ENCODE measurements at places on chromosomes 11 and 22.

- DNase-seq: no peak
Observed at GRCh38 chr11:78646564-78647185, 72.0 kb upstream of the NARS2 start.

GRCh38 chr11:55726715-55727324 lies 46.4 kb upstream of the OR5D13 start:
- no peak for DNase-seq

GRCh38 chr11:131471976-131472375 lies 101.6 kb downstream of the NTM start:
- no peak for DNase-seq

DNA sequence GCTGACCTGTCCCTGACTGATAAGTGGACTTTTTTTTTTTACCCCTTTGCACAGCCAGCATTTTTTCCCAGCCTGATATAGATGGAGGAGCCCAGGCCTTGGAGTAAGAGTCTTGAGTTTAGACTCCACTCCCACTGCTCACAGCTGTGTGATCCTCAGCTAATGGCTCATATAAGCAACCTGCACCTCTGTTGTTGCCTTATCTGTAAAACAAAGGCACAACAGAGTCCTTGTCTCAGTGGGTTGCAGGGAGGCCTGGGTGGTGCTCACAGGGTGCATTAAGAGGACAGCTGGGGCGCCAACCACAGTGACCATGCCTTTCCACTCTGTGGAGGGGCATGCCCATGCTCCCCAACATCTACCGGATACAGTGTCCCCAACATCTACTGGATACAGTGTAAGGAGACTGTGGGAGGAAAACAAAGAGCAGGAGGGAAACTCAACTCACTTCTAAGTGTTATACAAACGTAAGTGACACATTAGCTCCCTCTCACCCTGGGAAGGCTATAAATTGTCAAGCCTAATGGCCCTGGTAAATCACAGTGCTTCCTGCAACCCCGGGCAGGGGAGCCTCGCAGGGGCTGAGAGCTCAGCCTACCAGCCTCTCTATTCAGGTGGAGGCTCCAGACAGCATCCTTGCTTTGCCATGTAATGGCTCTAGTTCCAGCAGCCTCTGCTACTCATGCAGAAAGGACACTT lies 109.5 kb downstream of the TENM4 start:
- no peak for DNase-seq

- DNase-seq: no peak
Observed at GRCh38 chr11:92675303-92675702, 294.1 kb upstream of the MTNR1B start.

- DNase-seq: no peak
Observed at GRCh38 chr11:36392196-36392595, 96.1 kb downstream of the PRR5L start.

DNA sequence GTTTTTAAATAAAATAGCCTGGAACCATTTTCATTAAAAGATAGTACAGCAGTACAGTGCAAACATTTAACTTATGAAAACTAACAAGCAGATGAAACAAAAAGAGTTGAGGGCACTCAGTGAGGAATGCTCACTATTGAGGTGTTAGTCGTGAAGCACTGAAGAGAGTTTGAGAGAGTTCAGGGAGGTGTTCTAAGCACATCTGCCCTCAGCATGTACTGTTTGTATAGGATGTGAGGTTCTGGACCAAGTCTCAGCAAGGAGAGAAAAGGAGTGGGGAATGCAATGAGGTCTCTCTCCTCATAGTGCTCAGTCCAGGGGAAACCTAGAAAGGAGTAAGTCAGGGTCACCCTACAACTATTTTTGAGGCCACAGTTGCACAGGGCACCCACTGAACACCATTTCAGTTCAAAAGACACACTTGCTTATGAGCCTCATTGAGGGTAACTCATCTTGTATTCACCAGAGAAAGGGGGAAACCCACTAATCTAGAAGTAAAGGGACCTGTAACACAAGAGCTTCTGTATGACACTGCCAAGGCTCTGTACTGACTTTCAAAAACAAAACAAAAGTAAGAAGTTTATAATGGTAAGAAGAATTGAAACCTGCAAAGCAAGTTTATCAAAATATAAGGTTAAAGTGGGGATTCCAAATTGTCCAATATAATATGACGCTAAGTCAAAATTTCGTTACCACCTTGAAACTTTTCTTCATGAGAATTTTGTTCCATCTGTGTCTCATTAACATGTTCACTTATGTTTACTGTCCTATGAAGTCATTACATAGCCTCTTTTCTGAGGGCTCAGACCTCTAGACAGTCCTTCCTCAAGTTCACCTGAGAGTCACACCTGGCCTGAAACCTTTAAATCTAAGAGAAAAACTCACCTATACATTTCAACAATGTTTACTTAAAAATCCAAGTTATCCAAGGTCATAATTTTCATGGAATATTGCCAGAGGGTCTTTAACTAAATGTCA lies 275.3 kb downstream of the ETS1 start:
- DNase-seq: no peak

DNA sequence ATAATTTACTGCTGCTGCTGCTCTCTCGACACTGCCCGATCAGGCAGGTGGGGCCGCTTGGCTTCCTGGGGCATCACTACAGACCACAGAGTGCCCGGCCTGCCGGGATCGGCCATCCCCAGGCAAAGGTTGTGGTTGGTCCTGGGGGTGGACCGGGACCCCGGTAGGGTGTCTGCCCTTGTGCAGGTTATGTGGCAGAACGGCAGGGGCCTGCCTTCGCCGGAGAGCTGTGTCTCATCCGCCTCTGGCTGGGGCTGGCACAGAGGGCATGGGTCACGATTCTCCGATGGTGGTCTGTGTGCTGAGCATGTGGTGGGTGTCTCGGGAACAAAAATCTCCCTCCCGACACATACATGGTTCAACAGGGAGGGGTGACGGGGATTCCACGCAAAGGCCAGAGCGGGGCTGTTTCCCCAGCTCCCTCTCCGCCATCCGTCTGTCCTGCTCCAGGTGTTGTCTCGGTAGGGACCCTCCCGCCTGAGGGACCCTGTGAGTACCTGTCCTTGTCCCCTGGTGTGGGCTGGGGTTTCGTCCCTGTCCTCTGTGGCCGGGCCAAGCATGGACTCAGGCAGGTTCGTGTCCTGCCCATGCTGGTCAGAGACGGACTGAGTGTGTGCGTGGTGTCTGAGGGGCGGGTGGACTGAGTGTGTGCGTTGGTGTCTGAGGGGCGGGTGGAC lies 7.8 kb downstream of the GRAMD4 start:
- DNase-seq: no peak

DNA sequence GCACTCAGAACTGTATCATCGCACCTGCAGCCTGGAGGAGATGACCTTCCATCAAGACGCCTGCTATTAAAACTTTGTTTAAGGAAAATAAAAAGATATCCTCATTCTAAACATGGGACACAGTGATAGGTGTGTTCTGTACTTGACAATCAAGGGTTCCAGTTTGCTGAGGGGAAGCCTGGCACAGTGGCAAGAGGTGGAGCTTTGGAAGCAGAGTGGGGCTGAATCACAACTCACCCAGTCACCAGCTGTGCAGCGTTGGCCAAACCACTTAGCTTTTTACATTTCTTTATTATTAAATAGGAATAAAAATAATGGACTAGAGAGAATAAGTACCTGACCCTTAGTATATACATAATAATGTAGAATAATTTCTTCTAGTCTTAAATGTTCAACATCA lies 220.7 kb downstream of the TENM4 start:
- DNase-seq: no peak

GRCh38 chr11:121892863-121893262 lies 223.2 kb downstream of the BLID start:
- DNase-seq: no peak

- DNase-seq: no peak
Observed at GRCh38 chr22:32327596-32328171, 30.0 kb upstream of the RFPL3 start.

DNA sequence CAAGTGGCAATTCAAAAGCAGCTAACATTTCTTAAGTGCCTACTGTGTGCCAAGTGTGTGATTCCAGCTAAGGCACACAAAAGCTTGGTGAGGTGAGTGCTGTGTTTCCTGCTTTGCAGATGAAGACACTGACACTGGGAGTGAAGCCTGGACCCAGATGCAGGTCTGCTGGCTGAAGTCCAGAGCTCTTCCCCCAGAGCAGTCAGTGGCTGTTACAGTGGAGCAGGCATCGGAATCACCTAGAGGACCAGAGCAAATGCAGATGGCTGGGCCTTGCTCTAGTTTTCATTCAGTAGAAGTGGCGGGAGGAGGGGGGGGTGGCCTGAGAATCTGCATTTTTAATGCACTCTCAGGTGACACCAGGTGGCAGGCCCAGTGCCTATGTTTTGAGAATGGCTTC lies 342.3 kb downstream of the CADM1 start:
- no peak for DNase-seq

GRCh38 chr11:126149759-126150625 lies 61.5 kb downstream of the RPUSD4 start:
- DNase-seq: no peak

- DNase-seq: no peak
Observed at GRCh38 chr22:44317886-44318637, 5.3 kb upstream of the SHISAL1 start.

GRCh38 chr11:126337474-126338241 lies 17.8 kb upstream of the ST3GAL4 start:
- DNase-seq: no peak

DNA sequence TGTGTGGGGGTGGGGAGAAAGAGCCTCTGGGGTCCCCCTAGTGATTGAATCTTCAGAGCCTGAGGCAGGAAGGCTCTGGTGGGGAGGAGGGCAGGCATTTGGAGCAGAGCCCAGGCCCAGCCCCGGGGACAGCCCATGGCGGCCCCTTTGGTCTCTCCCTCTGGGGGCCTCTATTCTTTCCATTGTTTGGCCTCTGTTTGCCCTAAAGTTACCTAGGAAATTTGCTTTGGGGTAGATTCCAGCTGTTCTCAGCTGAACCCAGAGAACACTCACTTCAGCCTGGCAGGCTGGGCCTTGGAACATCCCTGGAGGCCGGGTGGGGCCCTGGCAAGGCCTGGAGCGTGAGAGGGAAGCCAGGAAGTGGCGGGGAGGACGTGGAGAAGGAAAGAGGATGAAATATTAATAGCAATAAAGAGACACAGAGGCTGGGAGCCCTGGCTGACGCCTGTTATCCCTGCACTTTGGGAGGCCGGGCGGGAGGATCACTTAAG lies 22.9 kb upstream of the A4GALT start:
- no peak for DNase-seq

GRCh38 chr22:23164091-23164490 lies 16.2 kb upstream of the BCR start:
- DNase-seq: no peak

- no peak for DNase-seq
Observed at GRCh38 chr11:78577495-78577894, 2.8 kb upstream of the NARS2 start.

- DNase-seq: no peak
Observed at GRCh38 chr11:111331711-111332479, 33.5 kb downstream of the POU2AF3 start.

GRCh38 chr22:25557218-25557617 lies 7.3 kb upstream of the GRK3 start:
- no peak for DNase-seq

DNA sequence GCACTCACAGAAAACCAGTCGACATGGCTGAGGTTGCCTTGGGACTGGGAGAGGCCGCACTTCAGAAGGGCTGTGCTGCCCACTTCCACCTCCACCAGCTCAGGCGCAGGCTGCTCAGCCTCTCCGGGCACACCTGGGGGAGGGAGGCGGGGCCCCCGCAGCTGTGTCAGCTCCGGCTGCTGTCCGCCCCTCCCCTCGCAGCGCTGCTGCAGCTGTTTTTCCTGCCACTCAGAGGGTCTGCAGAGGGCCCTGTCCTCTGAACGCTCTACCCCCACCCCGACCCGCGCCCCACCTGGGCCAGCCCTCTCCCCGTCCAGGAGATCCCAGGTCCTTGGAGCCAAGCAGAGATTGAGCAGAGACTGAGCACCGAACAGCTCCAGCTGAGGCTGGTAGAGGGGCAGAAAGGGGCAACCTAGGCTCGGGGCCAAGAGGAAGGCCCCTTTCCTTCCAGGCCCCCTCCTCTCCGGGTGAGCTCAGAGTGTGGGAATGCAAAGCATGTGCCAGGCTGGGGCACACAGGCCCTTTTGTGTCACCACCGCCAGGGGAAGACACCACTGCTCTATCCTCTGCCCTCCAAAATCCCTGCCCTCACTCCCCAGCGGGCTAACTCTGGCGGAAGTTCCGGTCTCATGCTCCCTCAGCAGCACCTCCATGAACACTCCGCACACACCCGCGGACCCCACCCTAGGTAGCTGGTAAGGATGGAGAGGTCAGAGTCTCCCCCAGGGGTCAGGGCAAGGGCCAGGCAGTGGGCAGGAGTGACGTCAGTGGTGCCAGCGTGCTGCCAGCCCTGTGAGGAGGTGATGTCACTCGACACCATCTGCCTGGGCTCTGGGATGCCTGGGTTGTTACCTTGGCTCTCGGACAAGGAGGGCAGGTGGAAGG lies 1.6 kb downstream of the MCAM start:
- DNase-seq: no peak

DNA sequence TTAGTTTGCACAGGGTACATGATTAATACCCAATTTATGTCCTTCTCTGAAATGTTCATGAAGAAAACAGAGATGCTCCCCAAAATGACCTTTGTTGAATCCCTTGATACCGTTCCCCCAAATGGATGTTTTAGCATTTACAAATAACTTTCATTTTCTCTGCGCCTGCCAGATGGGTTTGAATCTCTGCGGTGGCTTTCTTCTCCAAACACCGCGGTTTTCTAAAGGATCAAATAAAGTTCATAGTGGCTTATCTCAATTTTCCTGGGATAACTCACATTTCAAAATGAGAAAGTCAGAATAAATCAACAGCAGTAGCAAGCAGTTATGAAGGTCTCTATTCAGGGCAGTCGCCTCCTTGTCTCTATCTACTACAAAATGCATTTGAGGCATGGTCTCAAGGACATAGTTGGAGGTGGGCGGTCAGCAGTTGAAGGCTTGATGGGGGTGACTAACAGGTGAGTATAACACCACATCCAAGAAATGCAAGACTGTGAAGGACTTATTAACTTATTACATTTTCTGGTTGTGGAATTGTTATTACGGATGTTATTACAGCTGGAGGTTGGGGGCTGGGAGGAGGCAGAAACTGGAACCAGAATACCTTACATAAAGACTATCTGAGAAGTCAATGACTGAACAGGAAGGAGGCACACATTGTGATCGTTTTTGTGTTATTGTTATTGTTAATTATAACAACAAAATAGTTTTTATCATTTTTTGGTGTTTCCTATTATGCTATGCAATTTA lies 1513.3 kb downstream of the FAM181B start:
- DNase-seq: no peak

DNA sequence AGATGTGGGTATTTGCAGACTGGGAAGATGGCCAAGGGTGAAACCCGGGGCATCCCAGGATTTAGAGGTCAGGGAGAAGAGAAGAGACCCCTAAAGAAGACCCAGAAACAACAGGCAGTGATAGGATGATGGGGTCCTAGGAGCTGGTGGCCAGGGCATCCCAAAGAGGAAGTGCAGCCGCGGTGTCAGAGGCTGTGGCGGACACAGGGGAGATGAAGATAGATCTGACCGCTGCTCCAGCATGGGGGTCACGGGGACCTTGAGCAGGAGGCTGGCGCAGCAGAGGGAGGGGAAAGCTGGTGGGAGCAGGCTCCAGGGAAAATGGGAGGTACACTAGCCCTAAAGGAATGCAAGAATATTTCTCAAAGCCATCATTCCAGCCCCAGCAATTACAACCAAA lies 47.3 kb downstream of the CTTN start:
- no peak for DNase-seq
